ENCODE measurements at places on chromosomes 13 and 19.

DNA sequence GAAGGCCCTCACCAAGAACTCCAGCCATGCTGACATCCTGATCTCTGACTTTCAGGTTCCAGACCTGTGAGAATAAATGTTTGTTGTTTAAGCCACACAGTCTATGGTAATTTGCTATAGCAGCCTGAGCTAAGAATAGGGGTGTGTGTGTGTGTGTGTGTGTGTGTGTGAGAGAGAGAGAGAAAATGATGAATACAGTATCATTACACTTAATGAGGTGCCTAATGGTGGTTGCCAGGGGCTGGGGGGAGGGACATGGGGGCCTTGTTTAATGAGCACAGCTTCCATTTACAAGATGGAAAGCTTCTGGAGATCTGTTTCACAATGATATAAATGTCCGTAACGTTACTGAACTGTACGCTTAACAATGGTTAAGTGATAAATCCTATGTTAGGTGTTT lies 53.8 kb upstream of the LATS2 start:
- no peak for DNase-seq

DNA sequence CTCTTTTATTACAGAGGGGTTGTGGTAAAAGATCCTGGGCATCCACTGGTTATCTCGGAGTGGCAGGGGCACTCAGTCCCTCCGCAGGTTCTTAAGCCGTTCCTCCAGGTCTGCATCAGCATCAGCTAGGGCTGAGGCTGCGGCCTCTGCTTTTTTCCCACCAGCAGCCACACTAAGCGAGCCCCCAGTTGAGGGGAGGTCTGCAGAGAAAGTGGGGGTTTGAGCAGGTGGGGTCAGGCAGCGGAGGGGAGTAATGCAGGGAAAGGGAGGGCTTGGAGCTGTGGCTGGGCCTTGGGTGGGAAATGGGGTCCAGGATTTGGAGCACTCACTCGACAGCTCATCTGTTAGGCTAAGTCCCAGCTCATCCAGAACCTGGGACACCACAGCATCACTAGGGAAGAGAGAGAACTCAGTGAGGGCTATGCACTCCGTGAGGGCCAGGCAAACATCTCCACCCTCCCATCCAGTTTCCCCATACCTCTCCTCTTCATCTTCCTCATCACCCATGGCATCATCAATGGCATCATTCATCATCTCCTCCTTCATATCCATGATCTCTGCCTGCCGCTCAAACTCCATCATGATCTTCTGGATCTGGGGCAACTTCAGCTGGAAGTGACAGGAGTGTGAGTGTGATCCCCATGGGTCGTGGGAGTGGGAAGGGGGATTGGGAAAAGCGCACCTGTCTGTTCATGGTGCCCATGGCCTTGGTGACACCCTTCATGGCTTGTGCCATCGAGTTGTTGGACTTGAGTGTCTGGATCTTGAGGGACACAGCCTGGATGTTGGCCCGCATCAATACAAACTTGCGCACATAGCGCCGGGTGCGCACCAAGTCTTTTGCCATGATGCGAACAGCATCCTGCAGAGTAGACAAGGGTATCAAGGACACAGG lies 3.1 kb downstream of the CHMP2A start:
- DNase-seq: no peak

DNA sequence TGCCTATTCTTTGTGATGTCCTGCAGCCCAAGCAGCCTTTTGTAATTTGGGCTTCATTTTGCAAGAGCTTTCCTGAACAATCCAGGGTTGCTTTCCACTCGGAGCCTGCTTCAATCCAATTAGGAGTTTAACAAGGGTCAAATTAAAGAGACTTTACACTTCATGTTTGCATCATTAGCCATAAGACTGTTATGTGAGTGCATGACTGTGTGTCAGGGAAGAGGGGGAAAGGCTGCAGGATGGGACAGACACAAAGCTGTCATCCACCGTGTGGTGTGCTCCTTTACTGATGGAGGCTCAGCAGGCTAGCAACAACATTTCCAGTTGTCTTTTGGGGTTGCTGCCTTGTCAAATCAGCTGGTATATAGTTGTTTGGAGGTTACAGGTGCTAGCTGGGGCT lies 23.7 kb upstream of the MAB21L1 start:
- DNase-seq: no peak

DNA sequence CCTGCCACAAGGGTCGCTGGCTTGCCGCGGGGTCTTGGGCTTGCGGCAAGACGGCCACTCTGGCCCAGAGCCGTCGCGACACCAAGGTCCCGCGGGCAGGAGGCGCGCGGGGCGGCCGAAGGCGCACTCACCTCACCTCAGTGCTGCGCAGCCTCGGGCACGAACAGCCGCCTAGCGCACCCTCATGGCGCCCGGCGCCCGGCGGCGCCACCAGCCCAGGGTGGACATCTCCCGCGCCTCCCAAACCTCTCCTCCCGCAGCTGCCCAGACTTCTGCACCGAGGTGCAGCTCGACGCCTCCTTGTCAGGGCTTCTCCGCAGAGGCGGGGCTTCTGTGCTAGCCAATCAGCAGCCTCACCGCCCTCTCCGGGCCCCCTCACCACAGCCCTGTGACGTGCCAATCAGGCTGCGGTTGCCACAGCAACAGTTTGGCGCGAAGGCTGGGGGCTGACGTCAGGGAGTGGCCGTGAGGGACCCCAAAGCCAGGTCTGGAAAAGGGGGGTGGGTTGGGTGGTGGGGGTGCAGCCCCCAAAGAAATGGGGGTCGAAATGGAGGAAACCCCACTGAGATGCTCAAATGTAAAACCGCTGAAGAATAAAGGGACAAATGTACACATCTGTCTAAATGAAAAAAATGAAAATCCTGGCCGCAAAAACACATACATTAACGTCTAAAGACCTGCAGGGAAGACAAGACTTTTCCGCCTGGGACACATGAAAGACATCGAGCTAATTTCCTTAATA lies at the start of the genes PEG3 and ZIM2:
Gene PEG3, minus strand, starts transcription at position 276 of the 742 bp plus-strand sequence. CDS start 16,071 bp downstream, outside the sequence.
Gene ZIM2, minus strand, starts transcription at position 276 of the 742 bp plus-strand sequence. CDS start 16,449 bp downstream, outside the sequence.
- no peak for DNase-seq

DNA sequence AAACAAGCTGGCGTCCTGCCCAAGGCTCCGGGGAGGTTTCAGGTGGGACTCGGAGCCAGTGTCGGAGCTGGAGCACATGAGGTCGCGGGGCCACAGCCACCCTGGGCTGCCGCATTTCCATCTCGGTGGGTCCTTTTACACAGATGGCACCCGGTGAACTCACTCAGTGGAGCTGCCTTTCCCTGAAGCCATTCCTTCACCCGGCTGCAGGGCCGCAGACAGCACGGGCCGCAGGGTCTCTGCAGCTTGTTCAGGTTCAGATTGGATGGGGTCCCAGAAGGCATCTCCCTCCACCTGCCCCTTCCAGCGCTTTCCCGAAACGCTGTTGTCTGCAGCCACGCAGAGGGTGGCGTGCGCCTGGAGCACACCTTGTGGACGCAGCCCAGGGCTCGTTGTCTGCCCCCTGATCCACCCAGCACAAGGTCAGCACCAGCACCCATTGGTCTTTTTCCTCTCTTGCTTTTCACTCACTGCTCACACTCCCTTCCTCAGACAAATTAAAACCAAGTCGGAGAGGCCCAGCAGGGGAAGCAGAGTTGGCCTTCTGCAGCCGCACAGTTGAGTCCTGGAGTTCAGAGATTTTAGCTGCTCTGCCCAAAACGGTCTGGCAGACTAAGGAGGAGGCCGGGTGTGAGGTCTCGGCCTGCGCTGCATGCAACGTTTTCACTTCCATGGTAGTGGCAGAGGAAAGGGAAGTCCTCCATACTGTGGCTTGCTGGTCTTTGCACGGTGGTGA lies 18.1 kb downstream of the MCF2L start:
- no peak for DNase-seq

DNA sequence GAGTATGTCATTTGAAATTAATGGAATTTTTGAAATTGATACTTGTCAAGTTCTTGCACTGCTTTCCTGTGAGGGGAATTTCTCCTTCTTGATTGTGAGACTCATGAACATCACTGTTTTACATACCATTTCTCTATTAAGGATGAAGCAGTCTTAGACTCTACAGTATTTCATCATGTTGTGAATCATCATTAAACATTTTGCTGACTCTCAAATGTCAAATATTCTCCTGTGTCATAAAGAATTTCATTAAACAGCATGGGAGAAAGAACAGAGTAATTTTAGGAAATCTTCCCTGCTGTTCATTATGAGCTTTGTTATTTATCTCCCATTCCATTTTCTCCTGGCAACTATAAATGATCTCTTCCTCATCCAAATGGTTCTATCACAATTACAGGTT lies 729.0 kb downstream of the PCDH9 start:
- DNase-seq: no peak

GRCh38 chr13:54175466-54175865 lies 1146.9 kb downstream of the OLFM4 start:
- no peak for DNase-seq

DNA sequence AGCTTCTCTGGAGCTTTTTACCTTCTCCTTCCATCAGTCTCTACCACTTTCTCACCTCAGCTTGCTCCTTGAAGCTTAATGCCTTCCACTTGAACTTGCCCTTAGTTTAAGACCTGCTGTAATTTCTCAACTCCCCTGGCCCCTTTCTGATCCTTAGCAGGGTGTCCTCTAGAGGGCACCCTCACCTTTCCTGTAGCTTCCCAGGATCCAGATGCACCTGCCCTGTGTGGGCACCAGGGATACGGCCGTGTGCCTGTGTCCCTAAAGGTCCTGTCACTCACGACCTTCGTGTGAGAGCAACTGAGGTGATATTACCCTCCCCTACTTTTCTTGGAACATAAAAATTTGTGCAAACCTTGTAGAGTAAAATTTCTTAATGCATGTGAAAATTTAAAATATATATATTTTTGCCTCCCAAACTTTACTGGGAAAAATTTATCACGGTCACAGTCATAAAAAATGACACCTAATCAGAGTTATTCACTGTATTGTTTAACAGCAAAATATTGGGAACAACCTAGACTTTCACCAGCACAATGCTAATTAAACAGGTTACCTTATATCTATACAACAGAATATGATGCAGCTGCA lies 46.4 kb downstream of the PSG3 start:
- DNase-seq: no peak

DNA sequence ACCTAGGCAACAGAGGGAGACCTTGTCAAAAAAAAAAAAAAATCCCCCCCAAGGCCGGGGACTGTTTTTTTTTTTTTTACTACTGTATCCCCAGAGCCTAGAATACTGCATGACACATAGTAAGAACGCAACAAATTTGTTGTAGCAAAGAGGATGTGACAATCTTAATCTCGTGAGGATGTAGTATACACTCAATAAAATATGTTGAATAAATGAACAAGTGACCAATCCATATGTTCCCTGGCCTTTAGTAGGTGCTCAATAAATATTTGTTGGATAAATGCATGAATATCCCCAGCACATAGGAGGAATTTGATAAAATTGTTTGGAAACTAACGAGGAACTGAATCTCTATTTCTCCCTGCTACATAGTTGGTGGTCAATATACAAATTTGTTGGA lies 75.7 kb downstream of the MAP4K1 start:
- no peak for DNase-seq

GRCh38 chr13:29925457-29926097 lies 75.2 kb upstream of the UBL3 start:
- no peak for DNase-seq

- DNase-seq: peak; percentile 37
Measured at GRCh38 chr13:30696278-30697176, 38.8 kb upstream of the ALOX5AP start.

DNA sequence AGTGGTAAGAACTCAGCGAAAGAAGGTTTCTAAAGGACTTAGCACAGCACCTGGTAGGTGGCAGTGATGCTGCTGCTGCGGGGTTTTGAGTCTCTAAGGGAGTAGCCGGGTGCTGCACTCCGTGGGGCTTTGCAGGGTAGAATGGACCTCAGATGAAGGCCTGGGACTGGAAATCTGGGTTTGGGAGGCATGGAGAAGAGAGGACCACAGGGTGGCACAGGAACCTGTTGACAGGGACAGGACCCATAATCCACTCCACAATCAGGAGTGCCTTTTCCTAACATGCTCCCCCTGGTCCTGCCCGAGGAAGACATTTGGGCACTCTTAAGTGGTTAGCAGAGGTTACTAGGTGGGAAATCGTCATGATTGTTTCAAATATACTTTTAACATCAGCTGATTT lies 29.8 kb downstream of the TDRD12 start:
- DNase-seq: no peak

GRCh38 chr13:33014291-33014690 lies 1.9 kb upstream of the KL start:
- no peak for DNase-seq

GRCh38 chr19:12788682-12789097 lies 2.6 kb upstream of the JUNB start:
- no peak for DNase-seq

DNA sequence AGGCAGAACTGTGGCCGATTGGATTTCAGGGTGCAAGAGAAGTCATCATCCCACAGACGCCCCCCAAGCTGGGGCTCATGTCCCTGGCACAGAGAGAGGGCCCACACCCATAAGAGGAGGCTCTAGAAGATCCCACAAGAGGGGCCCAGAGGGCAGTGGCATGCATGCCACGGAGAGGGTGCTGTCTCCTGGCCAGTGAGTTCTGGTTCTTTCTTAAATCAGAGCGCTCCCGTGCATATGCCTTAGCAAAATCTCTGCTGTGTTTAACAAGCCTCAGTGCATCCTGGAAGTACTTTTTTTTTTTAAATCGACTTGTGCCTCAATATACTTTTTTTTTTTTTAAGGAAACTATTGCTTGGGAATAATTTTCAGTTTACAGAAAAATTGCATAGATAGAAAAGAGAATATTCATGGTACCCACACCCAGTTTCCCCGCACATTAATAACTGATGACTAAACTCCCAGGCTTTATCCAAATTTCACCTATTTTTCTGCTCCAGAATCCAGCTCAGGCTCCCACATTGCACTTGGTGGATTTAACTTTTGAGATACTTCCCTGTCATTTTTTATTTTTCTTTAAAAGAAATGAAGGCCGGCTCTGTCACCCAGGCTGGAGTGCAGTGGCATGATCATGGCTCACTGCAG lies 59.1 kb downstream of the PEX11G start:
- no peak for DNase-seq

GRCh38 chr13:112896736-112897602 lies 72.0 kb upstream of the MCF2L start:
- no peak for DNase-seq

- no peak for DNase-seq
Measured at GRCh38 chr19:10407096-10407495, 3.8 kb upstream of the CDC37 start.

DNA sequence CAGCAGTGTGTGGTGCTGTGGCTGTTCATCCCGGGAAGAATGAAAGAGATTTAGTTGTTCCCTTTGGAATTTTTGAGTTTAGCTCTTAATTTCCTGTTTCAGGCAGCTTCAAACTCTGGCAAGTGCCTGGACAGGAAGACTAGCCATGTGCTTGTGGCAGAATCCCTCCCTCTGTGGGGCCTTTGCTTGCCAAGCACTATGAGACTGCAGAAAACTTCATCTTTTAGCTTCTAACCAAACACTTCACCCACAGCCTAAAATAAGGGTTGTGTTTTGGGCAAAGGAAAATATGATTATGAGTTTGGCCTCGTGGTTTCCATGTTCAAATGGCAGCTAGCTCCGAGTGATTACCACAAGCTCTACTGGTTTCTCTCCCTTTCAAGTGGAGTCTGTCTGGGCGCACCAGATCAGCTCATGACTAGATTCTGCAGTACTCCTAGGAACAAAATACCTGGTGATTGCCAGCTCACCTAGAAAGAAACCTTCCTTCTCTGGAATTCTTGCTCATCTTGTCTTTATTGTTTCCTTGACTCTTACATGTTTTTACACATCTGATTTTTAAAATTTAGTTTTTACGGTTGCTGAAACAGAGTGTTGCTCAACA lies 707.5 kb downstream of the SLITRK6 start:
- no peak for DNase-seq

GRCh38 chr13:92547266-92547665 lies 679.3 kb upstream of the GPC6 start:
- DNase-seq: no peak

GRCh38 chr13:26653310-26653709 lies 95.8 kb downstream of the WASF3 start:
- no peak for DNase-seq

Measured in NK-92 treated with Interleukin-12 subunit alpha and Interleukin-12 subunit beta, amount 100 ng/mL, for 24 hours (cell line).